ENCODE measurements at places on chromosomes 16 and 17.

DNA sequence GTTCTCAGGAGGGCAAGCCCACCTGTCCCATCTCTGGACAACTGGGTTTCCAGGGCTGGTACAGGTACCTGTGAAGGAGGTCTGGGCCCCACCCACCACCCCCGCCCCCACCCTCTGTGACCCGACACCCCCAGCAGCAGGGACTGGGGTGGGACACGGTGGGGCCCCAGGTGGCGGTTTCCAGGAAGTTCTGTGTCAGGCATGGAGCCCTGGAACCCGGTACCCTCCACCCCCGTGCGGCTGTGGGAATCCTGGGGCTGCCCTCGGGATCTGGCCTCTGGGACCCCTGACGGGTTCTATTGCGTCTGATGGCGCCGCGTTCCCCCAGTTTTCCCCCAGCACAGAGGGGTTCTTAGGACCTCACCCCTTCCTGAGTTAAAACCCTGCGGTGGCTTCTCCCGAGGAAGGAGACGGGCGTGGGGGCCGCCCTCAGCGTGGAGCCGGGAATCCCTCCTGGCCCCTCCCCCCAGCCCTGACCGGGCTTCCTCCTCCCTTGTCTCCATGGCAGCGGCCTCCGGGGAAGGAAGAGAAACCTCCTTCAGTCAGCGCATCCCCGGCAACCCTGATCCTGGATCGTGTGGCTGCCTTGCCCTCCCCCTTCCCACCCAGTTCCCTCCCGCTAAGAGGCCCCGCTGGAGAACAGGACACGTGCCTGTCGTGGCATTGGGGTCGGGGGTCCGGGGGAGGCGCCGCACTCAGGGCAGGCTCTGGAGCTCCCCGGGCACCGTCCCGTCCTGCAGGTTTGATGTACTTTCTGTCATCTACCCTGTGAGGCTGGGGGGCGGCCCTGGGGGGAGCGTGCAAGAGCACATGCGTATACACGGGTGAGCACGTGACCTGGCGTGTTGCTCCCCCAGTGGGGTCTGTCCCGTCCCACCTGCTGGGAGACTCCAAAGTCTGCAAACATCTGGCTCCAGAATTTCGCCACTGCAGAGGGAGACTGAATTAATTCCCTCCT, 30.3 kb downstream of the CACNA1H start:
- no peak for DNase-seq

GRCh38 chr16:85936816-85937215, 37.9 kb downstream of the IRF8 start:
- DNase-seq: no peak

GRCh38 chr17:44105483-44105882, 18.0 kb downstream of the HDAC5 start:
- DNase-seq: no peak

DNA sequence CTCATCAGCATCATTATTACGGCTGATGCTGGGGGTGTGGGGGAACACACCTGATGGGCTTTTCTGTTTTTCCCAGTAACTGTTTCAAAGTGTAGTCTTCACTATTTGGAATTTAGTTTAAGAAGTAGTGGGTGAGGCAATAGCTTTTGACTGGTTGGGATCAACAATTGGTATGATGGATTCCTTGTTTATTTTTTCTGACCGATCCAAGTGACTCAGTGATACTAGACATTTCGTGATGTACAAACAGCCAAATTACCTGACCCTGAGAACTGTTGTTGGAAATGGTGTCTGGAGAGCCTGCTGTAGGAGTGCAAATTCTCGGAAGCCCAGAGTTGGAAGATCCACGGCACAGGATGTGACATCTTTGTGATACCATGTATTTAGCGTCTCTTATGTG, 204.2 kb downstream of the PRKCA start:
- no peak for DNase-seq

DNA sequence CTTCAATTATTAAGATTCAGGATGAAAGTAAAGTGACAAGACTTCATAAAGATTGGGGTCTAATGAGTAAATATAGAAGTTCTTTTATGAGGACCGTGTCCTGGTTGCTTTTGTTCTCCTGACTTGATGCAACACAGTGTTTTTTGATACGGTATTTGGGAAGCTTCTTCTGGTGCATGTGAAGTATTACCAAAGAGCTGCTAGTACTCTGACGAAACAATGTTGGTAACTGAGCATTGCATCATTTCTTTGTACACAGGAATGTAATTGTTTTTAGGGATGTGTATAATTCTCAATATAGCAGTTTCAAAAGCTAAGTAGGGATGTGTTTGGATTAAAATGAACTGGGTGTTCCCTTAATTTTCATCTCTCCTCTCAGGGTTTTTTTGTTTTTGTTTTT, 15.9 kb downstream of the KPNB1 start:
- DNase-seq: no peak

- DNase-seq: no peak
Measured at GRCh38 chr16:3075523-3075915, 10.1 kb downstream of the IL32 start.

DNA sequence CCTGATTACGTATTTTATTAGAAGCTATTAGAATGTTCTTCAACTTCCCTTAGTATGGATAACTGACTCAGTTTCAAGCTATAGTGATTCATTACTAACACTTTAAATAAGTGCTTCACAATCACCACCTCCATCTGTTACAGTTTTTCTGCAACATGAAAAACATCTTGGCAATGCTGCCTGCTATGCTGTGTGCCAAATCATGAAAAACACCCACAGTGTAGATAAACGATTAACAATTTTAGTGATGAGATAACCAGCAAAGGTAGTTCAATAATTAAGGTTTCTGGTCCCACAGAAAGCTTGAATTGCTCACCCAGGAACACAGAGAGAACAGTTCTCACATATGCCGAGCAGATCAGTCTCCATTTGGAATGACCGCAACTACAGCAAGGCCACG, 51.4 kb upstream of the SLC25A19 start:
- no peak for DNase-seq

GRCh38 chr16:85891776-85892166, 7.2 kb upstream of the IRF8 start:
- no peak for DNase-seq
